ENCODE measurements at places on chromosomes 6 and 20.
A peak's percentile ranks its signal among the peaks of the same experiment; 100 is the strongest.

- DNase-seq, result no peak
Measured at GRCh38 chr20:4373454-4373853, 348.3 kb upstream of the PRND start.

- DNase-seq, result no peak
Measured at GRCh38 chr6:42313941-42314570, 96.4 kb upstream of the MRPS10 start.

DNA sequence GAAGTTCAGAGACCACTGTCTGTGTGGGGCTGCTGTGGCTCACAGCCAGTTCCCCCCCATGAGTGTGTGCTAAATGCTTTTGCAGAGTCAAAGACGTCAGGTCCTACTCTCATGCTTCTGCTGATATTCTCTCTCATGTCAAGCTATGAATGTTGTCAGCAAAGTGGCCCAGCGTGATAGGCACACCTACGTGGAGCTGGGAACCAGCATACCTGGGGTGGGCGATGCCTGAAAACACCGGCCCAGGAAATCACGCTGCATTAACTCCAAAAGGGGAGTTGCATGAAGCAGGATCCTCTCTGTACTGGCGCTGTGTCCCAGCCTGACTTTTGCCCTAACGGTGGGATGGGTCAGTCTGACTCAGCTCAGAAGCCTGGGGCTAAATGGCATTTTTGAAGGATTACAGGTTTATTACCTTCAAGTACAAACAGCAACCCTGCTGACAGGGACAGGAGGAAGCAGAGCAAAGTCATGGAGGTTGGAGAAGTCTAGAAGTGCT is 9.0 kb upstream of the MRPS10 start:
- no peak for DNase-seq

DNA sequence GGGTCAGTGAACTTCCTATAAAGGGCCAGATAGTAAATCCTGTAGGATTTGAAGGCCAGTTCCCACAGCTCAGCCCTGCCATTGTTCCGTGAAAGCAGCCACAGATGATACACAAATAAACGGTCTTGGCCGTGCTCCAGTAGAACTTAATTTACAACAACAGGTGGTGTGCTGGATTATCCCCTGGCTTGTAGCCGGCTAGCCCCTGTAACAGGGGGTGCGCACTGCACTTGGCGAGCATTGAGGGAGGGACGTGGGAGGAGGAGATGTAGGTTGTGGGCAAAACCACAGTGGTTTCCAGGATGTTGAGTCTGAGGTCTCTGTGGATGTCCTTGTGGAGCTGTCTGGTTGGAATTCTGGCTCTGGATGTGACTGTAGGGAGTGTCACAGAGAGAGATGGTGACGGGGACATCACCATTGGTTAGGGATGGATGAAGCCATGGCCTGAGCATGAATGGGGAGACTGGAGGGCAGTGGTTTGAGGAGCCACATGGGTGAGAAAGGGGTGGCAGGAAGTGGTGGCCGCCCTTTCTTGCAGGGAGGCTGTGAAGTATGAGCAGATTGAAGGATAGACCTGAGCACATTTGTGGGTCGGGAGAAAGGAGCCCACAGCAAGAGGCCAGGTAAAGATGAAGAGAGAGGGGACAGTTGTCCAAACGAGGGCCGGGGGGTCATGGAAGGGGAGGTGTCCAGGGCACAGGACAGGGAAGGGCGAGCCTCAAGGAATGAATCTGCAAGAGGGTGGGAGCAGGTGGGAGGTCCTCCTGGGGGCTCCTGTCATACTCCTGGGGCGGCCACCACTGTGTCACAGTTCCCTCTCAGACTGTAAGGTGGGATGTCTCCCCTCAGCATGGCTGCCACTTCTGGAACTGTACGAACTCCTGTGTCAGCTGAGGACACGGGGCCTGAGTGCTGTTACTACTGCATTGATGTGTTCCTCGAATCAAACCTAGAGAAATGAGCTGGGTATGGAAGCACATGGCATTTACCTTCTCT is 53.6 kb downstream of the CDH26 start:
- no peak for DNase-seq

DNA sequence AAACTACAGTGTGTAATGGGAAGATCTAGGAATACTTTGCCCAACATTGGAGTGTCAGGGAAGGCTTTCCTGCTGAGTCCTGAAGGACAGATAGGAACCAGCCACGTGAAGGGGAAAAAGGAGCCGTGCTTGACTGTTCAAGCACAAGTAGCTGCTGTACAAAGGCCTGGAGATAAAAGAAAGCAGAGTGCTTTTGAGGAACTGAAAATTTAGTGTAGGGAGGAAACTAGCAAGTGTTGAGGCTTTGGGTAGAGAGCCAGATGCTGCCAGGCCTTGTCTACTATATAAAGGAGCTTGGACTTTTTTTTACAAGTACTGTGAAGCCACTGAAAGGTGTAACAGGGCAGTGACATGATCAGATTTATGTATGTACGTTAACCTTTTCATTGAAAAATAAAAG is 39.0 kb downstream of the DSE start:
- DNase-seq, result no peak

- DNase-seq, result no peak
Measured at GRCh38 chr6:147192278-147192911, 11.8 kb upstream of the STXBP5 start.

- DNase-seq, result peak; percentile 86
Measured at GRCh38 chr6:25027221-25027916, 91.6 kb upstream of the RIPOR2 start.

DNA sequence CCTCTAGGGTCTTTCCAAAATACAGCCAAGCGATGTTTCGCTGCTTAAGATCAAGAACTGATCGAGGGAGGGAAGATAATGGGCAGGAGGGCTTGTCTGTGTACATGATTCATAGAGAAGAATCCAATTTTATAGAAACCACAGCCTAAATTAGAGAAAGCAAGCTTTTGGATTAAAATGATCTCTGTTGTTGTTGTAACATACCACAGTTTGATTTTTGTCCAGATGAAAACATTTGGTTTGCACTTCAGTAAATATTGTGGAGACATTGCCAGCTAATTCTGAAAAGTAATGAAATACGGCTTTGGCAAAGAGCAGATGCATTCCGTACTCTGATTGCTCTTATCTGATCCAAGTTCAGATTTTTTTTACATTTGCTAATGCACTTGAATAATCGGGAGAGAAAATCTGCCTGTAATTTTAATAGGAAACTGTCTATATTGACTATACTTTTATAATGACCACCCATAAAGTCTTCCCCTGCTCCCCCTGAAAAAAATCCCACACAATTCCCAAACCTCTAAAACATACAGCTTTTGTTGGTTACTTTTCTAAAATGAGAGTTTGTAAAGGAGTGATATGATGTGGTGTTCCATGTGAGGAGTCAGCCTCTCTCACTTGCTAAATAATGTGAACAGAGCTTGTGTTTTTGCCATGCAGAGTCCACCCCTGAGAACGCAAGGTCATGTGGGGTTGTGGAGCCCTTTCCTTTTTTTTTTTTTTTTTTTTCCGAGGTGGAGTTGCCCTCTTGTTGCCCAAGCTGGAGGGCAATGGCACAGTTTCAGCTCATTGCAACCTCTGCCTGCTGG is 199.9 kb downstream of the DTNBP1 start:
- no peak for DNase-seq

DNA sequence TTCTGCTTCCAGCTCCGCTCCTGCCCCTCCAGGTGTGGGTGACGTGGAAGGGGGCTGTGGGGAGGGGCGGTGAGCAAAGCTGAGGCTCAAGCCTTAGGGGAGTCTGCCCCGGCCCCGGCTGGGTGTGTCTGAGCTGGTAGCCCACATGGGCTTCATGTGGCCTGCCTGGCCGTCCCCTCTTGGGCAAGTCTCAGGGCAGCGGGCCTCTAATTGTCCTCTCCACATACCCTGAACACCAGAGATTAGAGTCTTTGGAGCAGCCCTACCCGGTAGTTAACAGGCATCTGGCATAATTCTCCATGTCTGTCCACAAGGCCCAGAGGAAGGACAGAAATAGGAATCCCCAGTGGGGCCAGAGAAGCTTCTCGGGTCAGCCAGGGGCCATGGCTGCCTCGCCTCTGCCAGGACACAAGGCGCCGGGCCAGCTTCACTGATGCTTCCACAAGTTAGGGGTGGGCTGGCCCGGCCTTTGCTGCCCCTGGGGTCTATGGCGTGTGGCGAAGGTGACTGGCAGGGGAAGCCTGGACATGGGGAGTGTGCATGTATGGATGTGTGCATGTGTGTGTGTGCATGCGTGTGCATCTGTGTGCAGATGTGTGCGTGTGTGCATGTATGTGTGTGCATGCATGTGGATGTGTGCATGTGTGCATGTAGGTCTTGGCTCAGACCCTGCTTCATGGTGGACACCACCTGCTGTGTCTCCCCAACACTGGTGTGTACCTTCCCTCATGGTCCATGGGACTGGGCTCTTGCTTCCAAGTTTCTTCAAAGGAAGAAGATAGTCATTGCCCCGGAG is 24.0 kb downstream of the FRMD1 start:
- no peak for DNase-seq

GRCh38 chr6:93731306-93731705 is 311.9 kb upstream of the EPHA7 start:
- no peak for DNase-seq

- no peak for DNase-seq
Measured at GRCh38 chr6:12709556-12710232, 6.9 kb upstream of the PHACTR1 start.

DNA sequence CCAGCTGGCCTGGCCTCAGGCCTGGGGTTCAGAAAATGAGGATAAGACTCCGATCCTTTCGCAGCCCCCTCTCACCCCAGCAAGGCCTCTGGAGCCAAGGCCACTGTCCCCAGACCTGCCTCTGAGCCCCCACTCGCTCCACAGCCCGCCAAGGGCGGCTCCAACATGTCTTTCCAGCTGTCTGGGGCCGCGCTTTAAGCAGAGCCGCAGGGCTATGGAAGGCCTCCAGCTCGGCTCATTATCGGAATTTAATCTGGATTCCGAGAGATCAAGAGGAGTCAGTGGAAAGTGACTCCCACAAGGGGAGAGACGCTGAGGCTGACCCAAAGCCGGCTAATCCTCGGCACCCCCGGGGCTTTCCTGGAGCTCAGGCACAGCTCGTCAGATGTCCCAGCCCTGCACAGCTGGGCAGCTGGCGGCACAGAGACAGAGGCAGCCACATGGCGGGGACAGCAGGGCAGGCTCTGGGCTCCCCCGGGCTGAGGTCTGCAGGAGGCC is 41.8 kb downstream of the BMP7 start:
- no peak for DNase-seq

Data from CD4-positive, alpha-beta T cell treated with Interleukin-2 at 100 ng/mL for 4 hours (primary cell).